ENCODE measurements at places on chromosomes 3 and 15.

DNA sequence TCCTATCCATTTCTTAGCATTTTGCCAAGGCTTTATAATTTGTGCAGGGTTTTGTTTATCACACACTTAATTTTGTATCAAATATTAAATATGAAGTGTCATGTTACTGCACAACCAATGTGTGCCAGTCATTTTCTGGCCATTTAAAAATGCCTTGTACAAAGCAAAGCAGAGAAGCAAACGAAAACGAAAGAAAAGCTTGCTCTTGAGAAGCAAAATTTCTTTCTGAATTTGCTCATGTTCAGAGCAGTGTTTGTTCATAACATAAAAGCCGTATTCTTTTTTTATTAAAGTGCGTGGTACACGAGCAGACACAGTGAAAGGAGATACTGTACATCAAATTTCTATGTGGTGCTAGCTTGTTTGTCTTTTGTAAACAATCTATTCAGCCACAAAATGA, 792.6 kb downstream of the NAALADL2 start:
- H3K27me3 ChIP-seq: no peaks in the 10 kb centered on the region
- no peak for DNase-seq
- no peak overlapping the region for H3K4me3 ChIP-seq
- no peak overlapping the region for H3K27ac ChIP-seq

DNA sequence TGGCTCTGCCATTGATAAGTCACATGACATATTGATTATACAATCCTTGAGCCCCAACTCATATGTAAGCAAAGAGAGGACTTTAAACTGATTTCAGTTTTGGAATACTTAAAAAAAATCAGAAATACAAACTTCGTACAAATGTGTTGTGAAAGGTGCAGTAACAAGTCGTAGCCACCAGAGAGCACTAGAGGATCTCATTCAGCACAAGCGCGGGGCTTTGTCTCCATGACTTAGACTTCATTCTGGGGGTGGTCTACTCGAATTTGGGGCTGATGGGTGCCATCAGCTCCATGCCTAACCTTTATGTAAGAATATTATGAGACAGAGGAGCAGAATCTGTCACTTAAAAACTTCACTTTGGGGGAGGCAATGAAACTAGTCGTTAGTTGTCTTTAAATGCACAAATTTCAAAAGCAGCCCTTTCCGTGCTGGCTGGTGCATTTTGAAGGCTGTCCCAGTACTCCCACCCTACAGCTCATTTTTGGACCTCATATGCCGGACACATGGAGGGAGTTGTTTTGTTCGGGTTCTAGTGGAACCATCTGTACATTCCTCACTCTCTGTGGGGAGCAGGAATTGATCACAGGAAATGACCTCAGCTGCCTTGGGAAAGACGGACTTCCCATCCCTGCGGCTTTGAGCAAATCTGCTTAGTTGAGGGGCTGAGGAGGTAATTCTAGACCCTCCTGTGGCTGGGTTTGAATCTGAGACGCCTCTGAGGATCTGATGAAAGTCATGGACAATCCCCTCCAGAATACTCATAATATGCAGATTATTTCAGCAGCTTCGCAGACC, 27.5 kb upstream of the MASP1 start:
- H3K36me3 ChIP-seq: no peaks in the 10 kb centered on the region
- DNase-seq: peak; percentile 42
- peaks cover 58% of the 10 kb centered on the region for H3K27me3 ChIP-seq
- no peak overlapping the region for H3K27ac ChIP-seq
- H3K4me3 ChIP-seq: peak overlapping the region; percentile 28

GRCh38 chr3:73490453-73491286, 134.1 kb downstream of the PDZRN3 start:
- H3K36me3 ChIP-seq: no peaks in the 10 kb centered on the region
- no peak overlapping the region for H3K4me3 ChIP-seq
- peaks cover 6% of the 10 kb centered on the region for H3K27me3 ChIP-seq
- no peak overlapping the region for H3K27ac ChIP-seq
- no peak for DNase-seq
- H3K4me1 ChIP-seq: no peaks in the 10 kb centered on the region

DNA sequence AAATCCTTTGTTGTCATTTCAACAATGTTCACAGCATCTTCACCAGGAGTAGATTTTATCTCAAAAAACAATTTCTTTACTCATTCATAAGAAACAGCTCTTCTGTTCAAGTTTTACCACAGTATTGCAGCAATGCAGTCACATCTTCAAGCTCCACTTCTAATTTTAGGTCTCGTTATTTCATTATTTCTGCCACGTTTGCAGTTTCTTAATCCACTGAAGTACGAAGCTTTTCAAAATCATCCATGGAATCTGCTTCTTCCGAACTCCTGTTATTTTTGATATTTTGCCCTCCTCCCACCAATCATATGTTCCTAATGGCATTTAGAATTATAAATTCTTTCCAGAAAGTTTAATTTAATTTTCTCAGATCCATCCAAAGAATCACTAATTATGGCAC, 12.6 kb upstream of the OR5K1 start:
- no peak overlapping the region for H3K4me3 ChIP-seq
- H3K4me1 ChIP-seq: peaks cover 9% of the 10 kb centered on the region
- no peaks in the 10 kb centered on the region for H3K36me3 ChIP-seq
- no peak for DNase-seq
- no peaks in the 10 kb centered on the region for H3K27me3 ChIP-seq
- no peak overlapping the region for H3K27ac ChIP-seq

GRCh38 chr3:159922861-159923312, 65.7 kb upstream of the IL12A start:
- DNase-seq: no peak
- no peaks in the 10 kb centered on the region for H3K36me3 ChIP-seq
- H3K4me1 ChIP-seq: no peaks in the 10 kb centered on the region
- no peaks in the 10 kb centered on the region for H3K27me3 ChIP-seq

- H3K36me3 ChIP-seq: no peaks in the 10 kb centered on the region
- DNase-seq: no peak
- H3K4me1 ChIP-seq: peaks cover 13% of the 10 kb centered on the region
- no peaks in the 10 kb centered on the region for H3K27me3 ChIP-seq
- H3K4me3 ChIP-seq: no peak overlapping the region
Observed at GRCh38 chr15:66909381-66909890, 156.0 kb upstream of the SMAD3 start.

DNA sequence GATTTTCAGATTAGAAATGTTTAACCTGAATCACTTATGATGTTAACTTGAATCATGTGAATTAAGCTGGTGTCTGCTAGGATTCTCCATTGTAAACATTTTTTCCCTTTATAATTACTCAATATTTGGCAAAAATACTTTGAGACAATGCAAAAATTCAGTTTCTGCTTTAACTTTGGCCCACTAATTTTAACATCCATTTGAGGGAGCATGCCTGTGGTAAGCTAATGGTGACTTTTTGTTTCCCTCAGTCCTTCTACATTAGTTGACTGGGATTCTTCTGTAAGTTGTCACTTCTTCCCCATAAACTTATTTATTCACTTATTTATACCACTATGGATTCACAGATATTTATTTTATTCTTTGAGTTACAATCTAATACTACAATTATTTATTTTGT, 59.3 kb downstream of the PIK3R4 start:
- H3K4me1 ChIP-seq: no peaks in the 10 kb centered on the region
- no peaks in the 10 kb centered on the region for H3K27me3 ChIP-seq
- no peak overlapping the region for H3K4me3 ChIP-seq
- DNase-seq: no peak
- no peak overlapping the region for H3K27ac ChIP-seq

- peaks cover 4% of the 10 kb centered on the region for H3K4me1 ChIP-seq
- DNase-seq: no peak
- no peak overlapping the region for H3K4me3 ChIP-seq
- H3K27me3 ChIP-seq: peaks cover 7% of the 10 kb centered on the region
- no peaks in the 10 kb centered on the region for H3K36me3 ChIP-seq
Observed at GRCh38 chr3:182729903-182730674, 63.2 kb upstream of the ATP11B start.

DNA sequence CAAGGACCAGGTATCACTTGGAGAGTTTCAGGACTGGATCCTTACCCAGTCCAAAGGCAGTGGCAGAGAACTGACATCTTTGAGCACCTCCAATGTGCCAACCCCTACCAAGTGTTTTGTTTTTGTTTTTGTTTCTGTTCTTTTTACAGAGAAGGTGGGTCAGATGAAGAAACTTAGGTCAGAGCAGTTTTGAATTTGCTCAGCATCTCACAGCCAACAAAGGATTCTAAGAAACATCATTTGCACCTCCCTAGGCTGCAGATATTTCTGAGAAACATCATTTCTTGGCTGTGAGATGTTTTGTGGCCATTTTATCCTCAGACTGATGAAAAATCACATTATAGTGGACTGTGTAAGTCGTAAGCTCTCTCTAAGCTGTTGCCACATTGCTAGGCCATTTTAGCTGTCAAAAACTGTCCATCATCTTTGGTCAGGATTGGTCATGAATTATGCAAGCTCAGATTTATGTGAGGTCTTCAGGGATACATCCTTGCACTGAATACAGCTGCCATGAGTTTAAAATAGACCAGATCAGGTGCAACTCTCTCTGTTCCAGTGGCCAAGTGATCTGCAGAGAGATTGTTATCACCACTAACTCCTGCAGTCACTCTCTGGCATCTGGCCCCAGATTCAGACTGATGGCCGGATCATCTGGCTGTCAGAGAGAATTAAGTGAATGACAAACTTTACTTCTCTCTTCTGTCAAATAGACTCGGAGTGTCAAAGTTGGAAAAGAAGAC, 341.5 kb downstream of the EPHB1 start:
- no peak for DNase-seq
- H3K27ac ChIP-seq: no peak overlapping the region
- no peaks in the 10 kb centered on the region for H3K27me3 ChIP-seq
- no peaks in the 10 kb centered on the region for H3K36me3 ChIP-seq
- no peak overlapping the region for H3K4me3 ChIP-seq

DNA sequence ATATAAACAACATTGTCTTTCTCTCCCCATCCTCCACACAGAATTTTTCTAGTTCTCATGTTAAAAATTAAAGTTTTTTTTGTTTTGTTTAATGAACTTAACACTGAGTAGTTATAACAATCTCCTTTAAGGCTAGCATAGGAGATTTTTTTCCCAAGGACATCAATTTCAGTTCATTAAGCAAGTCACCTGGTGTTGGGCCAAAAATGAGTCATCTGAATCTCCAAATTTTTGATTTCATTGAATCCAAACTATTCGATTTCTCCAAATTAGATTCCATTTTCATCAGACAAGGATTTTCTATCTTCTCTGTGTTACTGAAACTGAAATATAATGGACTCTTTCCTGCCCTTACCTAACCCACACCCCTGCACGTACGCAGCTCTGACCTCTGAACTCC, 631.4 kb upstream of the MDFIC2 start:
- H3K4me3 ChIP-seq: no peak overlapping the region
- H3K27me3 ChIP-seq: peaks cover 25% of the 10 kb centered on the region
- H3K27ac ChIP-seq: no peak overlapping the region
- no peak for DNase-seq
- no peaks in the 10 kb centered on the region for H3K36me3 ChIP-seq

DNA sequence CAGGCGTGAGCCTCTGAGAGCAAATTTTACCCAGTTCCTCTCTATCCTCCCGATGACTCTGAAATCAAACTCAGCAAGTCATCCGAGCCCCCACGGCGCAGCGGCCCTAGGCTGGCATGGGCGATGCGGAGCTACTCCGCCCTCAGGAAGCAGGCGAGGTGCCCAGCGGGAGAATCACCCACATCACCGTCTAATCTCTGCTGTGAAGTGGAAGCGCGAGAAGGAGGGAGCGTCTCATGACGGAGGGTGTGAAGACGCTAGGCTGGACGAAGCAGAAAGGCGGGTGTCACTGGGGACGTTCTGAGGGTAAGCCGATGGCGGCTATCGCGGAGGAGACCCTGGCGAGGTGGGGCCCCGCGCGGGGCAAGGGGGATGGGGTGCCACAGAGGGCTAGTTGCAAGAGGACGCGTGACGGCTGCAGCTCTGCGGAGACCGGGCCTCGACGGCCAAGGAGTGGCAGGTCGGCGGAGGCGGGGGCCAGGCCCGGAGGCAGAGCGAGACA, 9.1 kb upstream of the GNAI2 start:
- H3K36me3 ChIP-seq: peaks cover 5% of the 10 kb centered on the region
- H3K4me1 ChIP-seq: peaks cover 27% of the 10 kb centered on the region
- DNase-seq: no peak
- no peaks in the 10 kb centered on the region for H3K27me3 ChIP-seq

DNA sequence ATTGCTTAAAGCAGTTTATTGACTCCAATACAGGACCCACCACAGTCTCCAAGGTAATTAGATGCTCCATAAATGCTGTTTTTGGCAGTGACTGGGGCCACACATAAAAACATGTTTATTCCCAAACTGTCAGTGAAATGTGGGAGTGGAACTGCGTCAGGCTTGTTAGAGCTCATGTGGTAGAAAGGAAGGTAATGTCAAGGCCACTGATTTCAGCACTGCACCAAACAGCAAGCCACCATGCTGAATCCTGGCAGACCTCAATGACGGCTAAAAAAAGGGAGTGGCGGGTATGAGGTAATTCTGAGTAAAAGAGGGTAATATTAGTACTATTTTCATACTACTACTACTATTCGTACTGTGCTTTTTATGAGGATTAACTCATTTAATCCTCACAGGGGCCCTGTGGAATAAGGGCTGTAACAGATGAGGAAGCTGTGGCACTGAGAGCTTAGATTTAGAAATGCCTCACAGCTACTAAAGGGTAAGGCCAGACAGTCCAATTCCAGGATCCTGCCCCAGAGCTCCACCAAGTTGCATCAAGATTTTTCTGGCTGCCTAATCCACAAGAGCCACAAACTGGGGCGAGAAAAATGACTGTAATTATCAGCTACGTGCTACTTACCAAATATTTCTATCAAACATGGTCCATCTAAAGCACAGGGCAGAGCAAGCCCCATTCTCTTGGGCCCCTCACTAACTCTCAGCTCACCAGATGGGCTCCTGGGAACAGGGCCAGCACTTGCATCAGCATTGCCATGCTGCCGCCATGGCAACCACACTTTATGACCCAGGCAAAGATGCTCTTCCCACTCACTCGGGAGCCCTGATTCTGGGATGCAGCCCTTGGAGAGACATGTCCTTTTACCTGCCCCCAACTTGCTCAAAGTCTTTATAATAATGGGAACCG, 83.6 kb upstream of the SPATA12 start:
- no peaks in the 10 kb centered on the region for H3K36me3 ChIP-seq
- H3K4me3 ChIP-seq: no peak overlapping the region
- peaks cover 25% of the 10 kb centered on the region for H3K4me1 ChIP-seq

GRCh38 chr3:188595890-188596376, 442.0 kb downstream of the LPP start:
- no peaks in the 10 kb centered on the region for H3K27me3 ChIP-seq
- peaks cover 15% of the 10 kb centered on the region for H3K4me1 ChIP-seq
- no peak overlapping the region for H3K4me3 ChIP-seq
- H3K36me3 ChIP-seq: no peaks in the 10 kb centered on the region
- H3K27ac ChIP-seq: no peak overlapping the region

DNA sequence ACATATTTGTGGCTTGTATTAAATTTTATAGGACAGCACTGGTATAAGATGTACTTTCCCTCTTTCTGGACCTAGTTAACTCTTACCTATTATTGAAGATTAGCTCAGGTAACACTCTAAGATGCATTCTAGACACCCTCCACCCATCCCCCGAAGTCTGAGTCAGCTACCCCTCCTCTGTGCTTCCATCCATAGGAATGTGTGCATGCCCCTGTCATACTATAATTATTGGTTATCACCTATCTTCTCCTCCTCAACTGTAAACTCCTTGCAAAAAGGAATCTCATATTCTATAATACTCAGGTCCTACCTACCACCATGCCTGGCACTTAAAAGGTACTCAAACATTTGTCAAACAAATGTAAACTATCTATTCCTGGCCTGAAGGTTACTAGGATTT, 3.0 kb downstream of the PEAK1 start:
- H3K4me3 ChIP-seq: no peak overlapping the region
- no peak for DNase-seq
- peaks cover 16% of the 10 kb centered on the region for H3K36me3 ChIP-seq
- no peak overlapping the region for H3K27ac ChIP-seq
- H3K27me3 ChIP-seq: no peaks in the 10 kb centered on the region
